ENCODE measurements at places on chromosomes 1 and 21.

DNA sequence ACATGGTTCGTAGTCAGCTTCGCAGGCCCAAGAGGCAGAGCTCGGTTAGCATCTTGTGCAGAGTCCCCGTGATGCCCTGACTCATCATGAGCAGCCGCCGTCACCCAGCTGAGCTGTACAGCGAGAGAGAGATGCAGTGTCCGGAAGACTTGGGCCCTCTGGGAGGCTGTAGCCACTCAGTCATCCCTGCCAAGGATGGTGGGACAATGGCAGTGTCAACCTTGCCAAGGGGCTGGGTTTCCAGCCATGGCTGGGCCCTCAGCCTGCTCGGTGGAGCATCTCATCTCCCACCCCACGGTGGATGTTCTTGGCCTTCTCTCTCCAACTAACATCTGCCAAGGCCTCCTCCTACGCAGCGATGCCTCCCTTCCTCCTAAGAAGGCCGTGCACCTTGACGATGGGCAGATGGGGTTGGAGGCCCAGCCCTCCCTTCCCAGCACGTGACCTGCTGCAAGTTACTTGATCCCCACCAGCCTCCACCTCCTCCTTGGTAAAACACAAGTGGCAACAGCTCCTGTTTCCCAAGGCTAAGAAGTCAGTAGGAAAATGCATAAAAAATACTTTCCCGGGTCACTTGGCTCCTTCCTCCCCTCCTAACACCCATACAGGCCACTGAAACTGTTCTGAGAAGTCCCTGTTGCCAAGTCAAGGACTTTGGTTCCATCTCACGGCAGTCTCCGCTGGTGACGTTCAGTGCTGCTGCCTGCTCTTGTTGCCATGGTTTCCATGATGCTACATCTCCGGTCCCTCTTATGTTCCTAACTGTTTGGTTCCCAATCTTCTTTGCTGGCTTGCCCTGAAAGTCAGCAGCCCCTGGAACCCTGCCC is 384.7 kb upstream of the VAMP3 start:
- peak; percentile 66 for DNase-seq

- DNase-seq, result no peak
These were observed 57.2 kb downstream of the SLC9C2 start for GRCh38 chr1:173545688-173546087.

GRCh38 chr1:116667078-116667574 is 407 bp downstream of the IGSF3 start:
- no peak for DNase-seq

- DNase-seq, result no peak
These were observed 58.0 kb downstream of the ADSS2 start for GRCh38 chr1:244393604-244394176.

- no peak for DNase-seq
These were observed 13.9 kb upstream of the IL6R start for GRCh38 chr1:154391086-154391770.

DNA sequence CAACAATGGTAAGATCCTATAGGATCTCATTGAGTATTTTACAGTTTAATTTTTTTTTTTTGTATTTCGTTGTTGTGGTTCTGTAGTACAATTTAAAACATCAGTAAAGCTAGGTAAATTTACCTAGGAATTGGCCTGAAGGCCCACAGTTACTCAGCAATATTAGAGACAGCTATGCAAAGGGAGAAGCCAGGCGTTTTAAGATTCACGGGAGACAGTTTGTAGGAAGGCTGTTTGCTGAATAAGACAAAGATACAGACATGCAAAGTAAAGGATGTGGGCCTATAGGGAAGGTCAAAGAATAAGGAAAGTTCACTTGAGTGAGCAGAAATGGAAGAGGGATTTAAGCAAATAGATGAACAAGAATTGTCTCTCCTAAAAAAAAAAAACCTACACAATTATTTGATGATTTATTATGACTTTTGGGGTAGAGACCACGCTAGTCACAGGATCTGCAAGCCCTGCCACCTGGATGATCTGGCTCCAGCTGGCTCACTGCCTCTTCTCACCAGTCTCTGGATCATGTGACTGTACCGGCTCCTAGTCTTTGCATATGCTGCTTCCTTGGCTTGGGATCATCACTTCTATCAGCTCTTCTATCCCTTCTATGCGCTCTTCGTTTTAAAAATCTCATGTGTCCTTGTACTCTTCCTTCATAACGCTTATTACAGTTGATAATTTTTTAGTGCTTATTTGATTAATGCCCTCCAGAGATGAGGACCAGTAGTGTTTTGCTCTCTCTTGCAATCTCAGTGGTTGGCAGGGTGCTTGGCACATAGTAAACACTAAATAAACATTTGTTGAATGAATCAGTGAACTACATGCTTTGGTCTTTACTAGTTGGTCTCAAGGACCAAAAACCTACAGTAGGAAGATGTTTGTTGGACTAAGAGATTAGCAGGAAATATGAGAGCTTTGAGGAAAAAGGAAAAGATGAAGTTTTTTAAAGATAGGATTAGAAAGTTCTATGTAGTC is 14.1 kb downstream of the DYRK1A start:
- DNase-seq, result no peak

- DNase-seq, result peak; percentile 96
These were observed 15.0 kb downstream of the IFFO2 start for GRCh38 chr1:18941221-18942141.

- DNase-seq, result no peak
These were observed 35.8 kb downstream of the OLFML3 start for GRCh38 chr1:114015075-114015474.

DNA sequence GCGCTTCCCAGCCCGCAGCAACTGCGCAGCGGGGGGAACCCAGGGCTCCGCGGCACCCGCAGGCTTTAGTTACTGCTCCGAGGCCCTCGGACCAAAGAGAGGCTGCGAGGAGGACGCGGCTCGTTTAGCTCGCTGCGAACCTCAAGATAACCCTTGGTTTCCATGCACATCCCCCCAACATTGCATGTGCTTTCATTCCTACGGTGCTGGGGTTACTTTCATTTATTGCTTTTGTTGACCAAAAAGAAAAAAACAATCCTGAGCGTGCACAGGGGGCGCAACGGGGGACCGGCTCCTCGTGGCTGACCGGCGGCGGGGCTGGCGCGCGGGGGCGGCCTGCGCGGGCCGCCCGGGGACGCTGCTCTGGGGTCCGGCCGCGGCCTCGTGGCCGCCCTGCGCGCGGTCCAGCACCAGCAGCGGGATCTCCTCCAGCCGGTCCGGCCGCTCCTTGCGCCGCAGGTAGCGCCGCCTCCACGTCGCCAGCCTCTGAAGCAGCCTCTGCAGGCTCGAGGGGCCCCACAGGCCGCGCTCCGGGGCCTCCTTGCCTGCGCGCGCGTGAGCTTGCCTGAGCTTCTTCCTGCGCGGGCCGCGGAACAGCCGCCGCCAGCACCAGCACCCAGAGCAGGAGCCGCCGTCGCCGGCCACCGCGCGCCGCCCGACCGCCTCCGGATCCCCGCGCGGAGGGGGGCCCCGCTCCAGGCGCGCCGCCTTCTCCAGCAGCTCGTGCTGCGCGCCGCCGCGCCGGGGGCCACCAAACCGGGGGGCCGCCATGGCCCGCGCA is 77.4 kb downstream of the DESI2 start:
- DNase-seq, result peak; percentile 18

GRCh38 chr21:42062236-42063022 is 8.7 kb upstream of the UMODL1 start:
- peak; percentile 41 for DNase-seq

DNA sequence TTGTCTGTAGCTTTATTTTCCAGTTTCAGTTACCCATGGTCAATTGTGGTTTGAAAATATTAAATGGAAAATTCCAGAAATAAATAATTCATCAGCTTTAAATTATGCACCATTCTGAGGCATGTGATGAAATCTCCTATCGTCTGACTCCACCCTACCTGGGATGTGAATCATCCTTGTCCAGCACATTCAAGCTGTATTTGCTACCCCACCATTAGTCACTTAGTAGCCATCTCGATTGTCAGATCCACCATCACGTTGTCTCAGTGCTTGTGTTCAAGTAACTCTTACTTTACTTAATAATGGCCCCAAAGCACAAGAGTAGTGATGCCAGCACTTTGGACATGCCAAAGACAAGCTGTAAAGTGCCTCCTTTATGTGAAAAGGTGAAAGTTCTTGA is 4.0 kb downstream of the STPG1 start:
- DNase-seq, result no peak

DNA sequence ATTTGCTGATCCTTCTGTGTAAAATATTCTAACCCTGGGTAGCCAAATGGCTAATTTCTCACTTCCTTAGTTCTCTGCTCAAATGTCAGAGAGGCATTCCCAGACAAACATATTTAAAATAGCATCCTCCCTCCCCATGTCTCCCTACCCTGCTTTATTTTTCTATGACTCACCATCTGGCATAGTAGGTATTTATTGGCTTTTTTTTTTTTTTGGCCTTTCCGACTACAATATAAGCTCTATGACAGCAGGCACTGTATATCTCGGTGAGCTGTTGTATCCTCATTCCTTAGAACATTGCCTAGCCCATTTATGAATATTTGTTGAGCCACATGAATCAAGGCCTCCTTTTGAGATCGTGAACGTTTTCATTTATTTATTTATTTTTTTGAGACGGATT is 1.5 kb upstream of the NEK7 start:
- no peak for DNase-seq

DNA sequence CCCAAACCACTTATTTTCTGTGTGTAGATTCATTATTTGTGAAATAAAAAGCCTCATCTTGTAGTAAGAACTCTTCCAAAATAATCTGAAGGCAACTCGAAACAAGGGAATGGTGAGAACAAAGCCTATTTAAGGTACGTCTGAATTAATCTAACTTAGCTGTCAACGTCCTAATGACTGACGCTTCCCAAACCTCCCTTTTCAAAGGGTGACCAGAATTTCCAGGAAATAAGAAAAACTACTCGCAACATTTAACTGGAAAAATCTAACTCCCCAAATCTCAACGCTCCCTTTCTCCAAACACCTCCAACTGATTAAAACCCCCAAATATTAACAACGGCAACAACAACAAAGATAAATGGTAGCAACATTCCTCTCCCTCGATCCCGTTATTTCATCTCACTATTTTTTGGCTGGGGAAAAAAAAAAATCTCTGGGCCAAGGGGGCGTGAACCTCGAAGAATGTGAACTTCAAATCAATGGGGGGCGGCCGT is 693 bp downstream of the SRSF10 start:
- DNase-seq, result no peak

GRCh38 chr1:174872615-174873058 is 127.1 kb upstream of the CACYBP start:
- no peak for DNase-seq

DNA sequence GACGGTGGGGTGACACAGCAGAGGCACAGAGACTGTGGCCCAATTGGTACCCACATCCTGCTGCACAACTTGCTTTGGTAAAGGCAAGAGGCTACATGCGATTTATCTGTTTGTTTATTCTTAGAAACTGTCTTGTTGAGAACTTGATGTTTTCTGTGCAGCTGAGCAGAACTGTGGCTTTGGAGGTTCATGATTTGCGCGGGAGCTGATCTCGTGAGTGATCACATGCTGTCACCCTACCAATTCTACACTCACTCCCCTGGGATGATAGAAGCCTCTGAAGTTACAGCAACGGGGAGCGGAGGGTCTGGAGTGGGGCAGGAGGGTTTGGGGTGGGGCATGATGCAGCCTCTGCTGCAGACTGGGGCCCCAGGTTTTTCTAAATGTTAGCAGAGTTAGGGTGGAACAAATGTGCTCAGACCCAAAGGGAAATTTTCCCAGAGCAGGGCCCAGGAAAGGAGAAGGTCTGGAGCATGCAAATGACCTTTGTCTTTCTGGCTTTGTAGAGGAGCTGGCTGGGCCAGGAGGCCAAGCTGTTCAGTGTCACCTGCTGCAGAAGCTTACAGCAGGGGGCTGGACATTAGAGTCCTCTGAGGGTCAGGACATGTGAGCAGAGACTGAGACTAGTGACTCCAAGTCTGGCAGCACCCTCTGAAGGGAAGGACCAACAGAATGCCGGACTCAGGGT is 83.6 kb downstream of the GRIK3 start:
- no peak for DNase-seq

- DNase-seq, result no peak
These were observed 24.7 kb downstream of the CLIC4 start for GRCh38 chr1:24769656-24770651.

GRCh38 chr1:157955857-157956256 is 37.6 kb upstream of the KIRREL1 start:
- DNase-seq, result peak; percentile 25

- DNase-seq, result no peak
These were observed 491.1 kb downstream of the KIF26B start for GRCh38 chr1:245645894-245646293.

GRCh38 chr21:27827972-27828371 is 861.1 kb upstream of the ADAMTS5 start:
- no peak for DNase-seq

- no peak for DNase-seq
These were observed 5.0 kb downstream of the CTBS start for GRCh38 chr1:84569216-84569615.

- DNase-seq, result no peak
These were observed 30.5 kb downstream of the EEIG2 start for GRCh38 chr1:108590441-108590840.

DNA sequence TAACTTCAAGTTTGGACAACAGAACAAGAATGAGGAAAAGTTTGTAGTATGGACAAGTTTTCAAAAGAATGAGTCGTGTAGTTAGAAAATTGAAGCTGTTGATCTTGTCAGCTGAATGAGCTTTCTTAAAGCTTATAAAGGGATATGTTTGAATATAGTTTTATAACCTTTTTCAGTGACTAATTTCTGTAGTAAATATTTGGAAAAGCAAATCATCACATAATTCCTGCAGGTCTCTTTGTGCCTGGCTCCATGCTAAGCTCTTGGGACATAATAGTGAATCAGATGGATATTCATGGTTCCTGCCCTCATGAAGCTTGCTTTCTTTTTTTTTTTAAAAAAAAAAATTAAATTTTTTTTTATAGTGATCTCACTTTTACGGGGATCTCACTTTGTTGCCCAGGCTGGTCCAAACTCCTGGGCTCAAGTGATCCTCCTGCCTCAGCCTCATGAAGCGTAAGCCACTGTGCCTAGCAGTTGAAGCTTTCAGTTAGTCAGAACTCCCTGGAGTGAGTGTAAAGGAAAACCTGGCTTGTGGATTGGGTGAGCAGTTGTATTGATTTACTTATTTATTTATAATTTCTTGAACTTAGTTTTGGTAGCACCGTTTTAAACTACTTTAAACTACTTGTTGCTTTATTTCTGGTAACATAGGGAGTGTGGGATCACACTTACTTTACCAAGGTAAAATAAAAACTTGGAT is 15.5 kb downstream of the DYRK1A start:
- no peak for DNase-seq
